GM04504 (cell line): ENCODE measurements at places on chromosomes 1 and 21.

DNA sequence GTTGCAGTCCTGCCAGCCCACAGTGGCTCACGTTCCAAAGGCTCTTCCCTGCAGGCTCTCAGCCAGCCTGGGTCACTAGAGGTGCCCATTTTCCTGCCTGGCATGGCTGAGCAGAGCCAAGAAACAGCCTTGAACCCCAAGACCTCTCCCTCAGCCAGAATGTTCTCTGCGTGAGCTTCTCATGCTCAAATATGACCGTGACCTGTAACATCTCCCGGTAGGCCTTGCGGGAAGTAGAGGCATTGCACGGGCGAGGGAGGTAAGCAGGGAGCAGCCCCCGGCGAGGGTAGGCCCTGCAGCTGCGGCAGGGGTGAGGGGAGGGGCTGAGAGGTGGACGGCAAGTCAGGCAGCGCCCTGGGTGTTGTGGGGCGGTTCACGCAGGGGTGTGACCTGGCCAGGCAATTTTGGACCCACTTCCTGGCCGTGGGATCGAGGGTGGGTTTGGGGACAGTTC is 20.0 kb downstream of the RRP1 start:
- DNase-seq = no peak

GRCh38 chr1:40742363-40743061 is 41.1 kb upstream of the KCNQ4 start:
- no peak for DNase-seq

DNA sequence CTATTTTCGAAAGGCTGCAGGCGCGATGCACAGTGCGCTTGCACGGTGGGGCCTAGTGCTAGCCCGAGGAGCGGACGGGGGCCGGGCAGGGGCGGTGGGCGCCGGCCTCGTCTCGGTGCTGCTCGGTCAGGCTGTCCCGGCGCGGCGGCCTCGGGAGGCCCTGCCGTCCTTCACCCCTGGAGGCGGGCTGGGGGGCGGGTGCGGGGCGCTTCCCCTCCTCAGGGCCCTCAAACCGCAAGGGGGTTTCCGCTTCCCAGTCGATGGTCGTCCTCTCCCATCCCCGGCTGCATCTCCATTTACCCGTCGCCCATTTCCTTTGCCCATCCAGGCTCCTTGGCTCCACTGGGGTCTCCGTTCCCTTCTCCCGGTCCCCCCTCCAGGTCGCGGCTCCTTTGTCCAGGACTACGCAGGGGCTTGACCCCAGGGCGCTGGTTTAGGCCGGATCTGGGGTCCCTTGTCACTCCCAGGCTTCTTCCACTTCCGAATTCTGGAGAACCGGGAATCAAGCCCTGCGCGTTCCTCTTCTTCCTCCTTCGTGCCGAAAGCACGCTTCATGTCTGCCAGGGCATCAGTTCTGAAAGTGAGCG is 196.3 kb upstream of the LMO4 start:
- DNase-seq = no peak

GRCh38 chr1:110237386-110238152 is 27.5 kb downstream of the KCNC4 start:
- DNase-seq = no peak

- peak; percentile 93 for DNase-seq
Observed at GRCh38 chr1:154404984-154405746, at the start of gene IL6R. TSS of gene IL6R (plus strand) at chr1:154405343. CDS start at chr1:154405630, 287 bp downstream.

- no peak for DNase-seq
Observed at GRCh38 chr1:206145771-206146290, 28.6 kb upstream of the AVPR1B start.

DNA sequence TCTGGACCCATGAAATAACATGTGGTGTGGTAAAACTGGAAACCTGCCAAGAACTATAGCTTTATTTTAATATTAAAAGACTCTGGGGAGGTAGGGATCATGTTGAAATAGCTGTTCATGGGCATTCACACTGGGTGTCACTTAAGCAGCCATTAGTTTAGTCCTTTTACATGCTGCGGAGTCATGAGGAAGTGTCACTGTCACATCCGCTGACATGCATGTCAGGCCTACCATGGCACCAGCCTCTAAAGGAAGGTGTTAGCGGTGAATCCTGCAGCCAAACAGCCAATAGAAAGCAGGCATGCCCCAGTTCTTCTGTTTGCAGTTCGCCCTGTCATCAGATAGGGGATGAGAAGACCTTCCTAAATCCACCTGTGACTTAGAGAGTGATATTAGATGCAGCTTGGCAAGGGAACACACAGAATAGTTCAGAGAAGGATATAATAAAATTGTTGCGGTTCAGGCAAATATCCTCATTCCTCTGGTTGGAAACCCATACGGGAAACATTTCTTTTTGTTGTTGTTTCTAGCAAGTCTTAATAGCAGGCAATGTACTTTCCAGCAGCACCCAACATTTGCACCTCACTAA is 100.4 kb downstream of the CACHD1 start:
- no peak for DNase-seq

DNA sequence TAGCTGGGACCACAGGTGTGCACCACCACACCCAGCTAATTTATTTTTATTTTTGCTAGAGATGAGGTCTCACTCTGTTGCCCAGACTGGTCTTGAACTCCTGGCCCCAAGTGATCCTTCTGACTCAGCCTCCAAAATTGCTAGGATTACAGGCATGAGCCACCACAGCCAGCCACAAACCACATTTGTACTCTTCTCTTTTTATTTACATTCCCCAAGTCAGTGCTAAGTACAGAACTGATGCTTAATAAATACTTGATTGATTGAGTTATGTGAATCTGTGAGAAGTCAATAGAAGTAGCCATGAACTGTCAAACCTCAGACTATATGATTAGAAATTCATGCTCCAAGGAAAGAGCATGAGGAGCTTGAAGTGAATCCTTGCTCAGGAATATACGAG is 48.5 kb upstream of the S1PR1 start:
- no peak for DNase-seq

- no peak for DNase-seq
Observed at GRCh38 chr21:45540601-45540970, 1.7 kb downstream of the SLC19A1 start.

DNA sequence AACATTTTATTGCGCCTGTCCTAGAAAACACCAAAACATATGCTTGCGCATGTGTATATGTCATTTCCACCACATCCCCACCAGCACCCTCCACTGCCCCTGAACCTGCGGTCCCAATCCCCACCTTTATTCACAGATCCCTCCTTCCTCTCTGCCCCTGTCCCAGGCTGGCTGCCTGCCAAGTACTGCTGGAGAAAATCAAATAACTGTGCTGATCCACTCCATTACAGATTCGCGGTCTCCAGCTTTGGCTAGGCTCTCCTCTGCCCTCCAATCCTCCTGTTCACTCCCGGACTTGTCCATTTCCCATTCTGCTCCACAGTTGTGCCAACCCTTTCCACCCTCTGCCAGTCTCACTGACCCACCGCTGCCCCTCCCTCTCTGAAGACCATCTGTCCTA is 59.3 kb upstream of the GJB5 start:
- DNase-seq = no peak

GRCh38 chr1:94797291-94797690 is 22.9 kb upstream of the SLC44A3 start:
- DNase-seq = no peak

DNA sequence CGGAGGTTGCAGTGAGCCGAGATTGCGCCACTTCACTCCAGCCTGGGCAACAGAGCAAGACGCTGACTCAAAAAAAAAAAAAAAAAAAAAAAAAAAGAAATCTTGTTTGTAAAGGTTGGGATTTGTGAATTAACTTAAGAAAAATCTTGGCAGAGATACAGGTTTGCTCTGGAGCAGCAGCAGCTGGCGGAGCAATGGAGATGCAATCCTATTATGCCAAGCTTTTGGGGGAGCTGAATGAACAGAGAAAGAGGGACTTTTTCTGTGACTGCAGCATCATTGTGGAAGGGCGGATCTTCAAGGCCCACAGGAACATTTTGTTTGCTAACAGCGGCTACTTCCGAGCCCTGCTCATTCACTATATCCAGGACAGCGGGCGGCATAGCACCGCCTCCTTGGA is 5.6 kb downstream of the ZBTB8B start:
- no peak for DNase-seq

DNA sequence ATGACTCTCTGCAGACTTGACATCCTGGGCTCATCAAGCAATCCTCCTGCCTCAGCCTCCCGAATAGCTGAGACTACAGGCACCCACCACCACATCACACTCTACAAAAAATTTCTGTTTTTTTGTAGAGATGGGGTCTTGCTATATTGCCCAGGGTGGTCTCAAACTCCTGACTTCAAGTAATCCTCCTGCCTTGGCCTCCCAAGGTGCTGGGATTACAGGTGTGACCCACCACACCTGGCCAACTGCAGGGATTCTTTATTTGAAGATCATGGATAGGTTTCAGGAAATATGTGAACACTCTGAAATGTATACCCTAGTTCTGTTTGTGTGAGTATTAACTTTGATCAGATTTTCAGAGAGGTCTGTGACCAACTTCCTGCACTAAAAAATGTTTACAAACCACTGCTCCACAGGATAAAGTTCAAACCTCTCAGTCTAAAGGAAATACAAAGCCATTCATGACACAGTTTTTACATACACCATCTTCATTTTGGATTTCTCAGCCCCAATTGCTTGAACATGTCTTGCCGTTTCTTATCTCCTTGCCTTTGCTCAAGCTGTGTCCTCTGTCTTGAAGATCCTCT is 252.3 kb upstream of the FGGY start:
- DNase-seq = no peak

DNA sequence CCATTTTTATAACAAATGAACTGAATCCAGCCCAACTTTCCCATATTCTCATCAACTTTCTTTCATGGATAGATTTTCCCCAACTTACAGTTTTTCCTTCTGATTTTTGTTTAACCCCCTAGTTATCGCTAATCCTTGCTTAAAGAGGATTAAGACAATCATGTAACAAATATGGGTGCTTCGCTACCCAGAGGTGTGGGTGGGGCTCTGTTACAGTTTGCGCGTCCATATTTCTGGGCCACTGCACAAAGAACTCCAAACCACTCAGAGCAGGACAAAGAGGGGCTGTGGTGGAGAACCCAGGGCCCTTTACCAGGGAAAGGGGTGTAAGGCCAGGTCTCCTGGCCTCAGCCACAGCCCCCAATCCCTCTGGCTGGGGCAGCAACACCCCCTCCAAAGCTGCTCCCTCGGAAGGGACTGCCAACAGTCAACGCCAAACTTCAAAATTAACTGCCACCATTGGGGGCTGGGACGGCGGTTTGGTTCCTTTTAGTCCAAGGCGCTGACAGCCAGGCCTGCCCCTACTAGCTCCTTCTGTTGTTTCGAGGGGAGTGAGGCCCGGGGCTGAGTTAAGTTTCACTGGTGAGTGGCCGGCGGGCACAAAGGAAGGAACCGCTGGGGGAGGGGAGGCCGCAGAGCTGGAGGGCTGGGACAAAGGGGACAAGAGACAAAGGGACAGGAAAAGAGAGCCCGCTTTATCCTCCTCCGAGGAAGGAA is 27.9 kb downstream of the SSBP3 start:
- no peak for DNase-seq

DNA sequence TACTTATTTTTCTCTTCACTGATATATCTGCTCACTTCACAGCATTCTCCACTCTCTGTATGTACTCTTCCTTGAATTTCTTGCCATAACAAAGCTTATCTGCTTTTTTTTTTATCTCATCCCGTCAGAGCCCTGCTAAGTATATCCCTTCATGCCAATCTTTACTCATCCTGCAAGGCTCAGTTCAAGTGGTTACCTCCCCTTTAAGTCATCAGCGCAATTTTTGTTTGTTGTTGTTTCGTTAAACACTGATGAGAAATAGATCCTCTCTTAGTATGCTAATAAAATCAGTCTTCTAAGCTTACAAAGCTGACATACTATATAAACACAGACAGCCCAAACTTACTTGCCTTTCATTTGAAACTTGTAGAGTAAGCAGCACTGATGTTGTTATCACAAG is 17.8 kb downstream of the COL24A1 start:
- no peak for DNase-seq

DNA sequence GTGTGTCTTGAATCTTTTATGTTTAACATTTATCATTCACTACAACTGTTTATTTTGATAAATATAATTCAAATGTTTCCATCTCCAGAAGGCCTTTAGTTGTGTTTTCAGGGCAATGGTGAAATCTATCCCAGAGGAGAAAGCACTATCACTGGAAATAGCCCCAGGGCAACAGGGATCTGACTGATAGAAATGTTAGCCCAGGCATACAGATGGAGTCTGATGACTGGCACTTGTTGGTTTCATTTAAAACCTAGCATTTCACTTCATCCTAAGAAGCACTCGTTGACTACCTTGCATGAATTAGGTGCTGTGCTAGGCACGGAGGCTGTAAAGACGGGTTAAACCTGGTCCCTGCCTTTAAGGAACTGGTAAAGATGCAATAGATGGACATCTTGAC is 103.1 kb downstream of the C1orf21 start:
- no peak for DNase-seq

DNA sequence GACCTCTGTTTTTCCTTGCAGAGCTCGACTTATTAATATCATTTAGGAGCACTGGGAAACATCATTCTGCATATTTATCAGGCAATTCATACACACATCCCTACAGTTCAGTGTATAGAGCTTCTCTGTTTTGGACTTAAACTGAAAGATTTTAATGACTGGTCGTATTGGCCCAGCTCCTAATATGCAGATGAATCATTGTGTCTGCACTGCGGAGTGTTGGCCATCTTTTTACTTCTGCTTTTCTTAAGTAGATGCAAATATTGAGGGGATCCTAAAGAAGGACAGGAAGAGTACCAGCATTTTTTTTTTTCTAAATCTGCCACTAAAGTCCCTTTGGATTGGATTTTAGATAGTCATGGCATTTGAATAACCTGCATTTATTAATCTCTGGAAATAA is 154.8 kb downstream of the BACH1 start:
- DNase-seq = no peak

GRCh38 chr21:46346296-46347202 is 22.6 kb downstream of the PCNT start:
- no peak for DNase-seq

GRCh38 chr1:28516518-28516956 is 10.7 kb downstream of the RCC1 start:
- DNase-seq = no peak

GRCh38 chr1:86226204-86226603 is 69.6 kb upstream of the COL24A1 start:
- no peak for DNase-seq

GRCh38 chr21:40176724-40177123 is 309.5 kb downstream of the PCP4 start:
- DNase-seq = no peak

DNA sequence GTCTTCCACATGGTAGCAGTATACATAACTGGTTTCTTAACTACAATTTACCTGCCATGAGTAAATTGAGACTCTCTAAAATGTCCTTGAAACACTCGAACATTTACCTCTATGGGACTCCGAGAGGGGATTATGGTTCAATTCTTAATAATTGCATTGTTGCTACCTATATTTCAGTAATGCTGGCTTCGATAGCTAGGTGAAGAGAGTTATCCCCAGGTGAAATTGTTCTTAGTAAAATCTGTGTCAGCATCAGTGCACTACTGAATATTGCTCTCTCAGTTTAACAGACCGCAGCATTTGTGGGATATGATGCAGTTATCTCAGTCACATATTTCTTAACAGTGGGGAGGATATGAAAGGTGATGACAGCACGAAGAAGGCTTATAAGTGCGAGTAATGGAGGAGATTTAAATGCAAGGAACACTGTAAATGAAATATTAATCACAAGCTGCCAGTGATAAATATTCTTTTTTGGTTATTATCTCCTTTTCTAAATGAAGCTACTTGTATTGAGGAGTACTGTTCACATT is 801.9 kb downstream of the BRINP3 start:
- DNase-seq = no peak

- no peak for DNase-seq
Observed at GRCh38 chr21:30760776-30761175, 5.5 kb upstream of the KRTAP21-1 start.

- no peak for DNase-seq
Observed at GRCh38 chr1:110229348-110230001, 19.4 kb downstream of the KCNC4 start.

- no peak for DNase-seq
Observed at GRCh38 chr1:59290193-59290949, 6.5 kb upstream of the FGGY start.
